MV-4-11 (cell line): ENCODE measurements at places on chromosomes 4 and X.

DNA sequence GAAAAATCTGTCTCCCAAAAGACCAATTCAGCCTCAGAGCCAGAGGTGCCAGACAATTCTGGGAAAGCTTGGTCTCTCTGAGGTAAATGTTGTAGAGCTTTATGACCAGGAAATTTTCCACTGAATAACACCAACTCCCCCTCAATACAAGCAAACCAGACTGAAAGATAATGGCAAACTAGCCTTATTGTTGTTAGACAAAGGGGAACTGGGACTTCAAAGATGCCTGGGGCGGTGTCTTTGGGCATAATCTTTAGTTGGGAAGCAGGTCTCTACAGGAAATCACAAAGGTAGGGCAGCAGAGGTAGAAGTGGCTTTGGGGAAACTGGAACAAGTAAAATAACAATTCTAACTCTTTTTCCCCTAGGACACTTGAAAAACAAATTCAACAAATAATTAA, 12.0 kb downstream of the COL4A6 start:
- no peak for DNase-seq

DNA sequence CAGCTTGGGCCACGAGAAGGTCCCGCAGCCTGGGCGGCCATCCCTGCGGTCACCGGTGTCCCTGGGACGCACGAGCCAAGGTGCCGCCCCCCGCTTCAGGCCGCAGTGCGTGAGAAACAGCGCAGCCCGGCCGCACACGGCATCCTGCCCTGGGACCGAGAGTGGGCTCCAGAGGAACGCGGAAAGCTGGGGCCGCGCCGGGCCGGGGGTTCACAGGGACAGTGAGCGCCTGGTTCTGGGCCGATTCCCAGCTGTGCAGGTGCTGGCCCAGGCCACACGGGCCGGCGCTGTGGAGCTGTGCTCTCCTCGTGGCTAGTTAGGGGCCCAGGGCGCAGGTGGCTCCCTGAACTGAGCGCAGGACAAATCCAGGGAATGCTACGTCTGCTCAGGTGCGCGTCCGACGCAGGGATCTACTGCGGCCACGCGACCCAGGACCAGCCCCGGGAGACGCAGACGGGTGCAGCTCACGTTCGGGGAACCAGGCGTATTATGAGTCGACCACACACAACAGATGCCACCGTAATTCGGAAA, 25.8 kb upstream of the GTPBP6 start:
- DNase-seq, result no peak

DNA sequence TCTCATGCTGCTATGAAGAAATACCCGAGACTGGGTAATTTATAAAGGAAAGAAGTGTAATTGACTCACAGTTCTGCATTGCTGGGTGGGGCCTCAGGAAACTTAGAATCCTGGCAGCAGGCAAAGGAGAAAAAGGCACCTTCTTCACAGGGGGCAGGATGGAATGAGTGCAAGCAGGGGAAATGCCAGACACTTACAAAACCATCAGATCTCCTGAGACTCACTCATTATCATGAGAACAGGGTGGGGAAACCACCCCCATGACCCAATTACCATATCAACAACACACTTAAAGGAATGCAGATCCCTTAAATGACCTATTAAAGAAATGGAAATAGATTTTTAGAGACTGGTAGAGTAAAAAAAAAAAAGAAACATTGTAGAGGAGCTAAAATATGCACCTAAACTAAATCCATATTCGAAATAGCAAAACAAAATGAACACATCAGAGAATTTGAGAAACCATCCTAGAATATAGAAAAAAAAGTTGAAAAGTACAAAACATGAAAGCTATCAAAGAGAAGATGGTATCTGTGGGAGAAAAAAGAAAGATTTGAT, 104.3 kb upstream of the UGT8 start:
- no peak for DNase-seq

DNA sequence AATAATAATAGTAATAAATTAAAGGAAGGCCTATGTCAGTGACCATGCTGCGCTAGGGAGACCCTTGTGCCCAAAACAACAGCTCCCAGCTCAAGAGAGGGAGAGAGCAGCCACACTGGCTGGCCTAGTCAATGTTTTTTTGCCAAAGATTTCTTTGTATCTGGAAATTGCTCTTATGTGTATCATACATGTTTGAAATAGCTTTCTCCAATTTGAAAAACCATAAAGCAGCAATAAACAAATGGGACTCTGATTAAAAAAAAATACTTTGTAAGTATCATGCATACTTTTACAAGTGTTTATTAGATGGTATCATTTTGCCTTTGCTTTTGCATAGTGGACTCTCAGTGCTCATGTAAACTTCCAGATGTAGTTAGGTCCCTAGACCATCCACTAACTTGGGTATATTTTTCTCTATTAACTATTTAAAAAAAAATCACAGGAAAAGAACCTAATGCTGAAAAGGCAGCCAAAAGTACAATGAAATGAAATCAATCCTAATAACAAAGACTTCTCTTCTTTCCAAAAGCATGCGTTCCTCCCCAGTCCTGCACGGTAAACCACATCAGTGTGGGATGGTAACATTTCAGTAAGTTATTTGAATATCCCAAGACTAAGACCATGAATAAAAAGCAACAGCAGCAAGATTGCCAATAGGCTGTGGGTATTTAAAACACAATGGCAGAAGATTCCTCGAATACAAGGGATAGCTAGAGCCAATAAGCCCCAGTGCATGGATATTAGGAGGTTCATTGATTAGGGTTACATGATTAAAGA, 117.6 kb downstream of the PALLD start:
- DNase-seq, result no peak

DNA sequence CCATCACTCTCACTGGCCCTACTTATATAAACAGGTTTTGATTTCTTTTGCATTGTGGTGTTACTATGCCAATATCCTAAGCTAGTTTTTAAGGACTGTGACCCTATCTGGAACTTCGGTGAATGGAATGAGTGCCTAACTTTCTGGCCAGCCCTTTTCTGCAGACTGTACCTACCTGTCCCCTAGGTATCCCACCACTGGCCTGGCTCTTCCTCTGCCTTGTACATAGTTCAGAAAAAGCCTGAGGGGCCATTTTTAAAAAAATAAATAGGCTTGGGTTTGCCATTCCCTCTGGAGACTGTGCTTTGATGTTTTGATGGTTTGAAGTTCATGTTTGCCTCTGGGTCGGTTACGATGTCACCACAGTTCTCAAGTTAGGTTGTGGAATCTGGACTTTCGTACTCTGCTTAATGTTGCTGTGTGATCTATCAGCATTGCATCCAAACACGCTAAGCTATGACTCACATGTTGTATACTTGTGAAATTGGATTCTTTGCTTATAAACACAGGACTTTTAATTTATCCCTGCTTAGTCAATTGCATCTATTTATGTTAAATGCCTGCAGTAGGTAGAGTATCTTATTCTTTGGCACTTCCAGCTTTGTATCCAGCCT, 182.0 kb downstream of the ANKRD50 start:
- DNase-seq, result no peak

GRCh38 chr4:120055162-120055561, 11.5 kb downstream of the MAD2L1 start:
- DNase-seq, result no peak

GRCh38 chr4:99961711-99962110, 11.6 kb upstream of the H2AZ1 start:
- no peak for DNase-seq

GRCh38 chr4:81557306-81557705, 85.6 kb upstream of the RASGEF1B start:
- no peak for DNase-seq

GRCh38 chrX:15468036-15468435, 25.1 kb downstream of the PIR start:
- peak; percentile 50 for DNase-seq

DNA sequence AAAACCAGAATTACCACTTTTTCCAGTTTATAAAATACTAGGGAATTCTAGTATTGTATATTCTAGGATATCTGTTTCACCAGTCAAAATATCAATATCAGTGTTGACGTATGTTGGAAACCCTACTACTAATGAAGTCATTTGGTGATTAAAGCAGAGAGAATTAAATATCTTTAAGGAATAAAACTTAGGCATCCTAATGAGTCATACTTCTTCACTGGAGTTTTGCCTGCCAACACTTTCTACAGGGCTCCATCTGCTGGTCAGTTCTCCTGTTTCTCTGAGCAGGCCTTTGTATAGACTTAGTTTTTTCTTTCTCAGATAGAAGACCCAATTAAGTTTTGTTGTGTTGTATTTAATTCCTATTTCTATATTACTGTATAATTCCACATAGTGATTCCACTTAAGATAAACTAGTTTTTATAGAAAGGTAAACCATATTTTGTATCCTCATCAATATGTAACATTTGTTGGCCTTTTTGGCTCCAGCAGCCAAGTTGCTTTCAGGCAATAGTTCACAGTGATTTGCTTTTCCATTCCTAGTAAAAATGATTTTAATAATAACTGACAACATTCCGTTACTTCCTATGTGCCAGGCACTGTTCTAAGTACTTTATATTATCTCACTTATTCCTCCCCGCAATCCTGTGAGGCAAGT, 3.5 kb downstream of the AP1AR start:
- peak; percentile 64 for DNase-seq

- peak; percentile 91 for DNase-seq
Observed at GRCh38 chr4:114146947-114147618, 167.6 kb upstream of the ARSJ start.

DNA sequence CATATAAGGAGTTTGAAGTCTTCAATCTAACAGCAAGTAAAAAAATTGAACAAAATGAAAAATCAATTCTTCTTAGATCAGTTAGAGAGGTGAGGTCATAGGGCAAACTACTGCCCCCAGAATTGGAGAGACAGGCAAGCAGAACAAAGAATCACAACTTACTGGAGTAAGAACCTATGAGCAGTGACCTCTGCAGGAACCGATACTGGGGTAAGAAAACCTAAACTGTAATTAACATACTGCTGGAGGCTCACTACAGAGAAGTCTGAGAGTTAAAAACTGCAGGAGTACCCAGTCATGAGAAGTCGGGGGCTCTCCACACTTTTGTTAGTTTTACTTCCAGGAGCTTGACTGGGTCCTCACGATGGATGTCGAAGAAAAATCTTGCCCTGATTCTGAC, 16.0 kb downstream of the CLDN22 start:
- DNase-seq, result peak; percentile 17

- no peak for DNase-seq
Observed at GRCh38 chr4:27000122-27000521, 139.5 kb downstream of the STIM2 start.

GRCh38 chr4:128841402-128841801, 31.9 kb downstream of the JADE1 start:
- DNase-seq, result no peak

DNA sequence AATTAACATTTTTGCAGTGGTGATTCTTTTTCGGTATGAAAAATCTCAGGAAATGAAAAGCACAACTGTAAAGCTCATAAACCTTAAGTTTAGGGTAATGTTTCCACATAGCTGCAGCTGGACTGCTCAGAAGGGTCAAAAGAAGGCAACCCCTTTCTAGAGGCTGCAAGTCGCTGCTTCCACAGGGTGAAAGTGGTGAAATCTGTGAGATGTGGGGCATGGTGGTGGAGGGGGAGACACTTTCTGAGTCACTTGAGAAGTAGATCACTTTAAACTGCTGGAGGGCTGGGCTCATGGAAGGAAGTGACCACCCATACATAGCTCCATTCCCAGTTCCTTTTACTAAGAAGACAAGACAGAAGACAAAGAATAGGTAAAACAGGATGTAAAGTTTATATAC, 8.7 kb downstream of the SFRP2 start:
- DNase-seq, result peak; percentile 93

- DNase-seq, result no peak
Observed at GRCh38 chr4:79979785-79980437, 93.1 kb downstream of the ANTXR2 start.

GRCh38 chrX:94454606-94455005, 780.6 kb downstream of the FAM133A start:
- DNase-seq, result no peak

GRCh38 chr4:963276-964225, 9.8 kb downstream of the DGKQ start:
- DNase-seq, result no peak

- DNase-seq, result peak; percentile 96
Observed at GRCh38 chr4:7638984-7639789, 204.5 kb upstream of the PSAPL1 start.

DNA sequence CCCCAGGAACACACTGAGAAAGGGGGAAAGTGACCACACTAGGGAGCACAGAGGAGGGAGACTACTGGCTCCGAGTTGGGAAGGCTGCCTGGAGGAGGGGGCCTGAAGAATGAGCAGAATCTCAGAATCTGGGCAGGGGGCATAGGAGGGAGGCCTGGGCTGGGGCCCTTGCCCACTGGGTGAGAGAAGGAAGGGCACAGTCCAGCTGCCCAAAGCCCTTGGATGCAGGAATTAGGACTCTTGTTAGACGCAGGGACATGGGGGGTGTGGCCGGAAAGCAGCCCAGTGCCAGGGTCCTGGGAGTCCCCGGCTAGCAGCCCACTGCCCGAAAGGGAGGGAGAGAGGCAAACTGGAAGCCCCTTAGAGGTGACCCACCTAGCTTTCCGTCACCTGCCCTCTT, 1.9 kb upstream of the DUSP9 start:
- DNase-seq, result no peak

DNA sequence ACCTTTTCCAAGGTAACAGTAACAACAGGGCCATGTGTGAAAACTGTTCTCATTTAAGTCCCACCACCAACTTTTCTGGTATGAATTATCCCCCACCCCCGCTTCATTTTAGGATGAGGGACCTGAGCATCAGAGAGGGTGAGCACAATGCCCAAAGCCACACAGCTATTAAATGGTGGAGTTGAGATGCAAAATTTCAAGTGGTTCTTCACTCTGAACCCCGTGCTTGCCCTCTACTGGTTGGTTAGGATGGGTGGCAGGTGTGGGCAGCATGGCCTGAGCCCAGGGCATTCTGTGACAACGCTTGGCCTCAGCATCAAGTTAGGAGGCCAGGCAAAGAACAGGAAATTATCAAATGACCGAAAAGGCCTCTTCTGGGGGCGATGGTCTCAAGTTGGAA, 33.5 kb downstream of the MED28 start:
- DNase-seq, result no peak

GRCh38 chrX:20116087-20116576, 575 bp downstream of the MAP7D2 start:
- no peak for DNase-seq

GRCh38 chr4:61301271-61301670, 101.1 kb downstream of the ADGRL3 start:
- no peak for DNase-seq

GRCh38 chr4:89301003-89301402, 6.6 kb downstream of the GPRIN3 start:
- DNase-seq, result no peak

GRCh38 chrX:107348051-107348450, 101.4 kb upstream of the FRMPD3 start:
- no peak for DNase-seq

DNA sequence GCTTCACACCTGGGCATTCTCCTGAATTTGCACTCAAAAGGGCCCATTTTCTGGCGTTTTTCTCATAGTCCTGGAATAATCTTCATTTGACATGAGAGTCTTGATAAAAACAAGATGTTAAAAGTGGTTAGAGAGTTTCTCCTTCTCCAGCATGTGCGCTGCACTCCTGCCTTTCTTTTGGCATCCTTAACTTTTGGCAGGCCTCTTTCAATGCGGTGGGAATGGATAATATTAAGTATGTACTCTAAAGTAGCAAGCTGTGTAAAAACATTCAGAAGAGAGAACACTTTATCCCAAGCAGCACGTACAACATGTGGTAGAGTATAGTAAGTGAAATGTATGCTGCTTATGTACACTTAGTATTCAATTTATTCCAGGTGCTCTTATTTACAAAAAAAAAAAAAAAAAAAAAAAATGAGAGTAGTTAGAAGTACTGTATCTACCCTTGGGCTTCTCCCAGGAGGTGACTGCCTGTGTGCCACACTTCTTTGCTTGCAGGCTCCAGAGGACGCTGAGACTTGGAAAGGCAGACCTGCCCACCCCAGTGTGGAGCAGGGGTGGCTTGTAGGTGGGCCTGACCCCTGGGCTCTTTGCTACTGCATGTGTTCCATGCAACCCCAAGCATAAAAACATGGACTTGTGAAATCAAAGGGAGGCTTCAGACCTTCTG, 3.9 kb downstream of the FGF2 start:
- no peak for DNase-seq
